Epithelial cell of esophagus (primary cell): ENCODE measurements at places on chromosomes 13 and 19.

DNA sequence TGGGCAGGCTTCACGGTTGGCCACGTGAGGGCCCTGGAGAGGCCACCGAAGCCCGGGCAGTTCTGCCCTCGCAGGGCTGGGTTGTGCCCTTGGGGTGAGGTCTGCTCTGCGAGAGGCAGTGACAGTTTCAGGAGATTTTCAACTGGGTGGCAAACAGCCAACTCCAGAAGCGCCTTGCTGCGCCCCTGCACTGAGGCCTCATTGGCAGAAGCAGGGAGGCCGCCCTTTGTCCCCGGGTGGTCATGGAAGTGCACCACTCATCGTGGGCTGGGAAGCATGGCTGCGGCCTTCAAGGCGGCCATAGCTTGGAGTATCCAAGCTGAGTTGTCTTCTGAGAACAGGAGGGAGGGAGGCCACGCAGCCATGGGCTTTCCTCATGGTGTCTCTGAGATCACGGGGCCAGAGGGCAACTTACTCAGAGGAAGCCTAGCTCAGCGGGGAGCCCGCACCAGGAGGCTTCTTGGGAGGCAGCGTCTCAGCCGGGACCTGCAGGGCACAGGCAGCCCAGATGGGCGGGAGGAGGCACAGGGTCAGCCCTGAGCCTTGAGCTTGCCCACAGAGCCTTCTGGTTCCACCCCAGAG lies 14.8 kb downstream of the PLEKHJ1 start:
- no peak for DNase-seq

DNA sequence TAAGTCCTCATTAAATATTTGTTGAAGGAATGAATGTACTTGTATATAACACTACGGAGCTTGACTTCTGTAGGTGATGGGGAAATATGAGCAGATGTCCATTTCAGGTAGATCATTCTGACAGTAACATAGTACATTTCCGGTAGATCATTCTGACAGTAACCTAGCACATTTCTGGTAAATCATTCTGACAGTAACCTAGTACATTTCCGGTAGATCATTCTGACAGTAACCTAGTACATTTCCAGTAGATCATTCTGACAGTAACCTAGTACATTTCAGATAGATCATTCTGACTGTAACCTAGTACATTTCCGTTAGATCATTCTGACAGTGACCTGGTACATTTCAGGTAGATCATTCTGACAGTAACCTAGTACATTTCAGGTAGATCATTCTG lies 2.5 kb downstream of the PHF11 start:
- DNase-seq = no peak

GRCh38 chr19:38185562-38185961 lies 38.5 kb downstream of the DPF1 start:
- DNase-seq = no peak

DNA sequence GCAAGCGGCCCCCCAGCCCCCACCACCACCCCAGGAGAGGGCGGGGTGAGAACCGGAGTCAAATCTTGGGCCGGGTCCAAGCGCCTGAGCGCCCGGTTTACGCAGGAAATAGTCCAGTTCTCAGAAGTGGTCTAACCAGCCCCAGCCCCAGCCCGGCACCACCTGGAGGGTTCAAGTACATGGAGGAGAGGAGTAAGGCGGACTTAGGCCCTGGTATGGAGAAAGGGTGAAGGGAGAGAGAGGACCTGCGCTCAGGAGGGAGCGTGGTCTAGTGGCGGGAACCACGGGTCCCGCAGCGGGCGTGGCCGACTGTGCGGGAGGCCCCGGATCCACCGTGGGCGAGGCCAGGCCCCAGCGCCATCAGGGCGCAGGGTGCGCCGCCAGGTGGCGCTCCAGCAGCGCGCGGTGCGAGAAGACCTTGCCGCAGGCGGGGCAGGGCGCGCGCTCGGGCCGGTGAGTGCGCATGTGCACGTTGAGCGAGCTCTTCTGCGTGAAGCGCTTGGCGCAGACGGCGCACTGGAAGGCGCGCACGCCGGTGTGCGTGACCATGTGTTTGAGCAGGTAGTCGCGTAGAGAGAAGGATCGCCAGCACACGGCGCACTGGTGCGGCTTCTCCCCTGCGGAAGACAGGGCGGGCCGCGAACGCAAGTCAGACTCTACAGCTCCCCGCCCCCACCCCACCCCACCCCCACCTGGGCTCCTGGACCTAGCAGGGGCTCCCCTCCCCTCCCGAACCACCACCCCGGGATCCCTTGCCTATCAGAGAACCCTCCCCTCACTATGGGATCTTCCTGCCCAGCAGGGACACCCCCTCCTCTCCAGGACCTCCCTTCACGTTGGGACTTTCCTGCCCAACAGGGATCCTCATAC lies 2.1 kb upstream of the SLC27A5 start:
- DNase-seq = peak; percentile 93

DNA sequence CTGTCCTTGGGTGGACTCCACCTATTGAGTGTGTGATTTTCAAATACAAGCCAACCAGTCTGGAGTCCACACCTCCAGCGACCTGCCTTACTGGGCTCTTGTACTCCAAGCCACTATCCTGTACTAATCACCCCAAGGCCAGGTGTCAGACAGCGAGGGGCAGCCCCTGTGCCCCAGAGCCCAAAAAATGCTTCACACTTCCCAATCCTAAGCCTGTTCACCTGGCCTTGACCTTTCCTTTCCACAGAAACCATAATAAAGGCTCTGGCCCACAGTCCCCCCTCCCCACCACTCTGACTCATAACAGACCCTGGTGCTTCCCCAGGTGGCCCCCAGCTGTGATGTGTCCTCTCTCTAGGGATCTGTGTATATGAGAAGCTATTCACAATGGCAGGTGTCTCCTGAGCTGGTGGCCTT lies 3.9 kb downstream of the CD209 start:
- no peak for DNase-seq

GRCh38 chr19:16750081-16750480 lies 30.4 kb downstream of the NWD1 start:
- DNase-seq = no peak

DNA sequence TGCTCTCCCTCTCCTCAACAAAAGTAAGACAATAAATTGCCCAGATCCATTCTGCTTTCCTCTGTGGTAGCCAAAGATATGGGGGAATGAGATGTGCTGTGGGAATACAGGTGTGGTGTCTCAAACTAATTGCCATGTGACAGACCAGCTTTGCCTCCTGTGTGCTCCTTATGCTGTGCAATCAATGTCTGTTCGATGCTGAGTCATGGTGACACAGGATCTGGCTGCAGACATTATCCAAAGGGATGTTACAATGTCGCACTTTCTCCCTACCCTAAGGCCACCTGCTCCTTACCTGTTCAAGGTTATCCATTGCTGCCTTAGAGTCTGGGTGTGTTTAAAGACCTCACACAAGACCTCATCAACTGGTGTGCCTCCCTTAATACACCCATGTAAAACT lies 32.5 kb downstream of the FGF14 start:
- DNase-seq = peak; percentile 60

DNA sequence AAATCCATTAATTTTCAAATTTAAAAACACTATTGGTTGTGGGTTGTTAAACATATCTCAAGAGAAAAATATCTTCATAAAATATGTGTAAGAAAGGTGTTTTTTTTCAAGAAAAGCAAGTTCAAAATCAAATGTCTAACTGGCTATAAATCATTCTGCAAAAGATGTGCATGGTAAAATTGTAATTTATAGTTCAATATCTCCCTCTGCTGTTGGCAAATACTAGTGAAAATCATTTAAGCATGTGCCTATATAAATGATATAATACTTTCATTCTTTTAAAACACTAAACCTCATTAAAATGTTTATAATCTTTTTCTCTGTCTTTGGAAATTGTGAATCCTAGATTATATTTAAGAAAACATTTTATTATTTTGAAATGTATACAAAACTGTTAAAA lies 17.2 kb upstream of the SLITRK6 start:
- peak; percentile 23 for DNase-seq

DNA sequence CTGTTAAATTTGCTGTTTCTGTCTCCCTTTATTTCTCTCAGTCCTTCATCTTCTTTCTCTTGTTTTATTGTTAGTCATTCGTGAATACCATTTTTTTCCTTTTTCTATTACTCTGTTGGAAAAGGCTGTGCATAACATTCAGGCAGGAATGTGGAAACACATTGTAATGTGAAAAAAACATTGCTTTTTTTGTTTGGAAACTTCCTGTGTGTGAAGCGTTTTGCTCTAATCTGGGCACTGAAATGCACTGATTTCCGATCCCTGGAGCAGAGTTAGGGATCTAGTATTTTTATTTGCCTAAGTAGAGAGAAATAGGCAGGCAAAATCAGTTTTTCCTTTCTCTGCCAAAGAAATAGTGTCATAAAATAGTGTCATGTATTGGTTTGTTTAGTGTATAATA lies 155.5 kb downstream of the PCCA start:
- no peak for DNase-seq
